ENCODE measurements at places on chromosomes 16 and 17.

DNA sequence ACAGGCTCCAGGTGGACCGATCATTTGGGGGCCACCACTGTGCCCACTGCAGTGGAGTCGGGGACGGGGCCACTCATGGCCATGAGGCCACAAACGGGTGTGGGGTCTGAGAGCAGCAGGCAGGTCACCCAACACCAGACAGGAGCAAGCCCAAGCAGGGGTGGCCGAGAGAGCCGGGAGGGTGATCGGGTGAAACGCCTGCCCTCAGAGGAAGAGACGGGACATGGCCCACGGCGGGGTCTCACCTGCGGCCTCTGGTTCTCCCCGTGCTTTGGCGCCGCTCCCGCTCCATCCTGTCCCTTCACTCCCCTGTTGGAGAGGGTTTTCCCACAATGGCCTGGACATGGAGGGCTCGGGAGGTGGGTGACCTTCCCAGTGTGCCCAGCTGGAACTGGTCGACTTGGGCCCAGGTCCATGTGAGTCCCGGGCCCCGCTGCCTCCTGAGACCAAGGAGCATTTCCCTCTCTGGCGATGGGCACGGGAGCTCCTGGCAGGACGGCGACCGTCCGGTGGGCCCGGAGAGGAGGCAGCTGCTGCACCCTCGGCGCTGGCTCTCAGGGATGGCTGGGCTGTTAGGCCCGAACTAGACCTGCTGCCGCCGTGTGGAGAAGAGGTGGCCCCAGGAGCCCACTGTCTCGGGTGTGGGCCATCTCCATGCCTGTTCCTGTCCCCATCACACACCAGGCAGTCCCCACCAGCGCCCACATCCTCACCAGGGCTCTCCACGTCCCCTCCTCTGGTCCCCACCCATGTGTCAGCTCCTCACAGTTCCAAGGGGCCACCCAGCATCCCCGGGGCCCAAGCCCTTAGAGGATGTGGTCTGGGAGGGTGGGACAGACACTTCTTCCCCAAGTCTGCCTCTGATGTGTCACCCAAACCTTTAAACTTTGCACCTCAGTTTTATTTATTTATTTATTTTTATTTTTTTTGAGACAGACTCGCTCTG, 13.4 kb upstream of the BAHCC1 start:
- DNase-seq: no peak

GRCh38 chr17:8120520-8121406, 2.4 kb upstream of the ALOXE3 start:
- no peak for DNase-seq

DNA sequence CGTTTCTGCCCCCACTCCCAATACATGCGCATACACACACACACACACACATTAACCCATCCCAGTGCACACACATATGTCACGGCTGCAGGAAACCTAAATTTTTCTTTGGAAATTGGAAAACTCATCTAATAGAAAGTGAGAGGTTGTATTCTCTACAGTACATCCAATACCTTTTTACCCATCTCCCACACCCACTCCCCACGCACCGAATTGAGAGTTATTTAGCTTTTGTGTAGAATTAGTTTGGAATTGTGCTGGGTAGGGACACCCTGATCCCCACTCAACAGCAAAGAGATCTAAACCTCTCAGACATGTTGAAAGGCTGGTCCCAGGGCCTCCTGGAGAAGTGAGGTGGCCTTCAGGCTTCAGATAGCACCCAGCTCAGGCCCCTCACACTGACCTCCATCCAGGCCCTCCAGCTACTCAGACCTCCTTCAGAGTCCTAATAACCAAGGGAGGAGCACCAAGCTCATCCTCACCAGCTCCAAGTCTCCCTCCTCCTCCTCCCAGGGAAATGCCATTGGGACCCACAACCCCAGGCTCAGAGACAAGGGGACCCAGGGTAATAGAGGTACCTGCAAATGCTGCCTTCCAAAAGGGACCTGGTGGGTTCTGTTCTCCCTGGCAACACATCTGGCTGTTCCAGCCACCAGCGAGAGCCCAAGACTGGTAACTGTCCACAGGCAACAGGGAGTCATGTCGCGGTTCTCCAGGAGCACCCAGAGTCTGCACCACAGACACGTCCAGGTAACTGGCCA, 955 bp downstream of the HOXB13 start:
- DNase-seq: no peak

DNA sequence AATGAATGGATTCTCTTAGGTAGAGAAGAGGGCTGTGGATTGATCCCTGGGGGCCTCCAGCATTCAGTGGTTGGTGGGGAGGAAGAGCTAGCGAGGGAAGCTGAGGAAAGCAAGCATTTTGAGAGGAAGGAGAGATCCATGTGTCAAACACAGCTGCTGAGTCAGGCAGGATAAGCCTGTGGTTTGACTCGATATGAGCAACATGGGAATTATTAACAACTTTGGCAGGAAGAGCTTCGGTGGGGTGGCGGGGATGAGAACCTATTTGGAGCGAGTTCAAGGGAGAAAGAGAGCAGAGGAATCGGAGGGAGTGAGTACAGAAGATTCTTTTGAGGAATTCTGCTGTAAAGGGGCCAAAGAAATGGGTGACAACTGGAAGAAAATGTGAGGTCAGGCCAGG, 59.5 kb upstream of the CDC42EP4 start:
- DNase-seq: no peak

DNA sequence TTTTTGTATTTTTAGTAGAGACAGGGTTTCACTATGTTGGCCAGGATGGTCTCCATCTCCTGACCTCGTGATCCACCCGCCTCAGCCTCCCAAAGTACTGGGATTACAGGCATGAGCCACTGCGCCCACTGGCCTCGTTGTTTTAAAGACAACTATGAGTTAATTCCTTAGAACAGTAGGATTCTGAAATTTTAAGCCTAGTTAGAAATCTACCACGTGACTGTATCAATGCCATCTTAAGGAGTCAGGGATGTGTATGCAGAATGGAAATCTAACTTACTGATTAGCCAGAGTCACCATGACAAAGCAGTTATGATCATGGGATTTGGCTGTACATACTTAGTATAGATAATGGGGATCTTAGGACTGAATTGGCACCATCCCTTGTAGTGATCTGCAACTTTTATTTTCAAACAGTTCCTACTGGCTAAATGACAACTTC, 2.8 kb downstream of the CEP20 start:
- DNase-seq: no peak

DNA sequence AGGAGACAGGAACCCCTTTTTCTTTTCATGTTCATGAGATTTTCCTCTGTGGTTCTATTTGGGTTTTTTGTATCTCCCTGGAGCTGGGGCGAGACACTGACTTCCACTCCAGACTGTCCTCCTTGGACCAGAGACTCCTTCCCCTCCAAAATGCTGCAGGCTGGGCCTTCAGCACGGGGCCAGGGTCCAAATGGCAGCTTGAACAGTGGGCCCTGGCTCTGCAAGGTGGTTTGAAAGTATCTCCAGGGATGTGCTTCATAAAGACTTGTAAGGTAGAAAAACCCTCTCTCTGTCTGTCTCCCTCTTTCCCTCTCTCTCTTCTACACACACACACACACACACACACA, 236.1 kb downstream of the ZNF423 start:
- DNase-seq: no peak

GRCh38 chr17:48996722-48997102, 473 bp upstream of the IGF2BP1 start:
- no peak for DNase-seq

DNA sequence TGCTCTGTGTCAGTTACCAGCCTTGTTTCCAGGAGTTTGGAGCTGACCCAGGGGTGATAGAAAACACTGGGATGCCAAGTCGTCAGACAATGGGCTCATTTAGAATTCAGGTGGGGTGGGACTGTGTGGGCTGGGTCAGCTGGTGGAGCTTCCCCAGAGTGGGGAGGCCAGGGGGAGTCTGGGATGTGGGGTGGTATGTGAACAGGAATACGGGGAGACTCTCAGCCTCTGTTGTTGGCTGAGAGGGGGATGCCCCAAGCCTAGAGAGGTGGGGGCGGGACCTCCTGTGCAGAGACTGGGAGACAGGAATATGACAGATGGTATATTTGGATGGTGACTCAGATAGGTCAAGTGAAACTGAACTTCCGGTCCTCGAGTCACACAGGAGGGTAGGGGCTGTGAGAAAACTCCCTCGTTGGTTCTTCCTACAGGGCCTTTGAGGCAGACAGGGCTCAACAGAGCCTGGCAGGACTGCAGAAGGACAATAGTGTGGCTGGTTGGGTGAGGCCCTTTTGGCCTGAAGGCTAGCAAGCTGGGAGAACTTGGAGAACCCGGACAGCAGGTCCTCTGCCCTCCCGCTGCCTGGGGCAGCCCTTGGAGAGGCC, 23.7 kb downstream of the CDH1 start:
- DNase-seq: no peak

- DNase-seq: no peak
Measured at GRCh38 chr16:11091021-11091785, 146.8 kb downstream of the CLEC16A start.

DNA sequence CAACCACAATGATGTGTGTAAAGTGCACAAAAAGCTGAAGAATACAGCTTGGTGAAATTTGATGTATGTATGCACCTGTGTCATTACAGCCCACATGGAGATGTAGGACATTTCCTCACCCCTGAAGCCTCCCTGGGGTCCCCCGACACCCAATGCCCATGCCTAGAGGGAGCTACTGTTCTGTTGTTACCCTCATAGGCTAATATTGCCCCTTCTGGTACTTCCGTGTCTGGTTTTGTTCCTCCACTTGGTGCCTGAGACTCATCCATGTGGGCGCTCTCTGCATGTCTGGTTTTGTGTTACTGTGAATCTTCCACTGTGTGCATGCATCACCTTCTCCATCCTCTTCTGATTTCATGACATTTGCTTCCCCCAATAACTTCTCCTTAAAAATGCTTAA, 18.6 kb downstream of the TNFRSF13B start:
- DNase-seq: no peak

GRCh38 chr16:81863630-81864352, 84.7 kb downstream of the PLCG2 start:
- DNase-seq: no peak

GRCh38 chr17:77770331-77771105, 188.0 kb upstream of the TNRC6C start:
- no peak for DNase-seq

DNA sequence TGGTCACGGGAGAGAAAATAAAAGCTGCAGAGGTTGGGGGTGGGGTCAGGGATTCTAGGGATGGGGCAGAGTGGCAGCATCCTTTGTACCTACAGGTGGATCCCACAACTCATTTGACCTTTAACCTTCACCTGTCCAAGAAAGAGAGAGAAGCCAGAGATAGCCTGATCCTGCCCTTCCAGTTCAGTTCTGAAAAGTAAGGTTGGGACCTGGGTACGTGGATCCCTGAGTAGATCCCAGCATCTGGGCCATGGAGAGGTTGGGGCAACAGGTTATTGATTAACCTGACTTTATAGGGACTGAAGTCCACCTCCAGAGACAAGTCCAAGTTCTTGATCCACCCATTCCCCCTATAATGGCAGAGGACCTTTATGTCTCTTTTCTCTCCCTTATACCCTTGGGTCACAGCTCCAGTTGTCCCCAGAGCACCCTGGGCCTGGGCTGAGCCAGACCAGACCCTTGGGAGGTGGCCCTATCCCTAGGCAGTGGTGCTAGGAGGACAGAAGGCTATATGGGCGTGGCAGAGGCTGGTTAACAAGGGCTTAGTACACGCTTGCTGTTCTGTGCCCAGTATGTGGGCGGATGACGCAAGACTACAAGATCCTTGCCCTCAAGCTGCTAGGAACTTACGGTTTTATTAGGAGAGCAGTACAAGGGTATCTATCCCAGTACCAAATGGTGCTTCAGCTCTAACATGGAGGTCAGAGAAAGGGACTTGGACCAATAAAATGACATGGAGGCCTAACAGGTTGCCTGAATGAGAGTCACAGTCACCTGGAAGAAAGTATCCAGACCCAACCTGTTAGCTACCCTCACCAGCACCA, 3.3 kb downstream of the CLDN7 start:
- no peak for DNase-seq

DNA sequence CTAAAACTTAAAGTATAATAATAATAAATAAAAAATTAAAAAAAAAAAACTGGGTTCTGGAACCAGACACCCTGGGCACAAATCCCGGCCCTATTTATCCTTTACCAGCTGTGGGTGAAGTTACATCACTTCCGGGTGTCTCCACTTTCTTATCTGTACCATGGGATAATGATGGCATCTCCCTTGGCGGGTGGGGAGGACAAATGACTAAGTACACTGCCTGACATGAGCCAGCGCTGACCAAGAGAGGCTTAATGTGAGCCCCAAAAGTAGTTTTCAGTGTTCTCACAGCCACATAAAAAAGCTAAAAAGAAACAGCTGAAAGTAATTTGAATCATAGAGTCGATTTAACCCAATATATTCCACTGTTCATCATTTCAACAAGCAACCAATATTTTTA, 424.9 kb downstream of the SOX9 start:
- DNase-seq: no peak

GRCh38 chr17:44149750-44150329, 8.1 kb downstream of the HROB start:
- no peak for DNase-seq

DNA sequence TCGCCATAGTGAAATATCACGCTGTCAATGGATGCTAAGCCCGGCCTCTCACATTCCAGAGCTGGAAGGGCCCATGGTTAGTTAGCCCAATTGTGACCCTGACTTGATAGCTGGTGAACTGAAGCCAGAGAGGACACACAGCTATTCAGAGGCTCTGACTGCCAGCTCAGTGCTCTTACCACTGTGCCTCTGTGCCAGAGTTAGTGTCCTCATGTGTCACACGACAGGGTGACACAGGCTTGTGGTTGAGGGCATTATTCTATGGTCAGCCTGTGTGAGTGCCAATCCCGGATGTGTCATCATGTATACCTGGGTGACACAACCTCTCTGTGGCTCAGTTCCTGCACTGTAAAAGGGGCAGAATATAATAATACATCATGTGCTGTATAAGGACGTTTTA, 2.5 kb upstream of the MT1X start:
- DNase-seq: no peak

DNA sequence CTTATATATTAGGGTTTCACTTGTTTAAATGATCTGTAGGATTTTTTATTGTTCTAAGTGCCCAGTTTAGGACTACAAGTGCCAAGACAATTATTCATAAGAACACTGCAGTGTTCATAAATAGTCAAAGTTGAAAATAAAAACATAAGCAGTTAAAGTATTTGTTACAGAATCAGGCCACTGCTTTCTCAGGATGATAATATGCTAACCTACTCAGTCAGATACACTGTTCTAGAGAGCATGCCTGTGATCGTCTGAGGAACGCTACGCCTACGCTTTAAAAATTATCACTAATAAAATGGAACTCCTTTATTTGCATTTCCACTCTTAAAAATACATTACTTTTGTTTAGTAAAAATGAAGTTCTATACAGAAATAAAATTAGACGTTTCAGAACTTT, 37.4 kb upstream of the TRAP1 start:
- DNase-seq: no peak

GRCh38 chr17:76538941-76539570, 788 bp upstream of the PRCD start:
- no peak for DNase-seq

Data from NCI-H1092 (cell line).